Kasumi-1 (cell line): ENCODE measurements at places on chromosomes 13 and 19.

GRCh38 chr13:90084684-90085290 is 1262.7 kb upstream of the MIR17HG start:
- DNase-seq, result no peak

DNA sequence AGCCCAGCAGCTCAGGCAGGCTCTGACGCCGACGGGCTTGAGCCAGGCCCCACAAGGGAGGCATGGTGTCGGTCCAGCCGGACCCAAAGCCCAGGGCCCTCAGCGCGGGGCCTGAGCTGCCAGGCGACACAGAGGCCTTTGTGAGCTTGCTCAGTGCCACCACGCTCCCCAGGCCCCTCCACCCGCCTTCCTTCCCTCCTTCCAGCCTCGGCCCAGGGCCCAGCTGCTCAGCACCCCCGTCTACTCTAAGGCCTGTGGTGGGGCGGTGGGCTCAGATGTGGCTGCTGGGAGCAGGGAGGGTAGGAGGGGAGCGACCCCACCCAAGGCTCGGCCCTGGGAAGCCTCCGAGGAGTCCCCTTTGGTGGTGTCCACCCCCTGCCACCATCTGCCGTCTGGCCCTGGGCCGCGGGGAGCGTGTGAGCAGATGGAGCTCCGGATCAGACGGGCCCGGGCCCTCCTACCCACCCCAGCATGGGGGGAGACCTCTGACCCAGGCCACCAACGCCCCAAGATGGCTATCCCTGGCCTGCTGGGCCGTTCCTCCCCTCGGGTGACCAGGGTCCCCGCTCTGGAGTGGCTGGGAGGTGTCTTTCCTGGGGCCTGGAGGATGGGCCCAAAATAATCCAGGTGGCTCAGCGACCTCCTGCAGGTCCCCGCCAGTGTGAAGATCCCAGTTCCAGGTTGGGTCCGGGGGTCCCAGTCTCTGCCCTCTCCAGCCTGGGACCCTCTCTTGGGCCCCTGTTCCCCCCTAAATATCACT is 7.8 kb downstream of the ZBTB7A start:
- no peak for DNase-seq

GRCh38 chr13:75368167-75368566 is 113.8 kb downstream of the TBC1D4 start:
- DNase-seq, result no peak

DNA sequence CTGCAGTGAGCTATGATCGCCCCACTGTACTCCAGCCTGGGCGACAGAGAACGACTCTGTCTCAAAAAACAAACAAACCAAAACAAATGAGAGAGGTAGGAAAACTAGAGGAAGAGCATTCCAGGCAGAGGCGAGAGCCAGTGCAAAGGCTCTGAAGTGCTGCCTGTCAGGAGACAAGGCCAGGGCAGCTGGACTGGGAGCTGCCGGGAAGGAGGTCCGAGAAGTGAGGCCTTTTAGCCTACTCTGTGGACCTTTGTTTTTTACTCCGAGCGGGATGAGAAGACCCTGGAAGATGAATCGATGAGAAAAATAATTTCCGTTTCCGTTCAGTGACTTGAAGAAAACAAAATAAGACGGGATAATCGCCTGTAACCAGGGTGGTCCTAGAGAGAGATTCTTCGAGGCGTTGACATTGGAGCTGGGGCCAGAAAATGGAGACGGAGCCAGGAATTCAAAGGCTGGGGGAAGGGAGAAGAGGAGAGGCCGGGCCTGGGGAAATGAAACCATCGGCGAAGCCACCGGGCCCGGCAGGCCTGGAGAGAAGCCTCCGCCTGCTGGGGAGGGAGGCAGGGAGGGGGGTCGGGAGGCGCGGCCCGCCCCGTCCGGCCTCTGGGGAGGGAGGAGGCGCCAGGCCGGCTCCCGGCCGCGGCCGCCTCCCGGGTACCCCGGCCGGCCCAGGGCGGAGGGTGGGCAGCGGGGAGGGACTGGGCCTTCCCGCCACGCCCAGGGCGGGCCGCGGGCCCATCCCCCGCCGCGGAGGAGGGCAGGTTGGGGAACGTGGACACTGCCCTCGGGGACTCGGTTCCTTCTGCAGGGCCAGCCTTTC is 7.8 kb upstream of the SERTAD1 start:
- peak; percentile 38 for DNase-seq

GRCh38 chr19:49064768-49065611 is at the start of gene NTF4:
Gene NTF4 (minus strand): TSS chr19:49064818. CDS start chr19:49061997, 2,821 bp downstream.
- no peak for DNase-seq

- no peak for DNase-seq
These were observed 120.7 kb downstream of the ZNF429 start for GRCh38 chr19:21626091-21626490.

GRCh38 chr13:105804561-105805190 is 730.8 kb downstream of the EFNB2 start:
- no peak for DNase-seq

DNA sequence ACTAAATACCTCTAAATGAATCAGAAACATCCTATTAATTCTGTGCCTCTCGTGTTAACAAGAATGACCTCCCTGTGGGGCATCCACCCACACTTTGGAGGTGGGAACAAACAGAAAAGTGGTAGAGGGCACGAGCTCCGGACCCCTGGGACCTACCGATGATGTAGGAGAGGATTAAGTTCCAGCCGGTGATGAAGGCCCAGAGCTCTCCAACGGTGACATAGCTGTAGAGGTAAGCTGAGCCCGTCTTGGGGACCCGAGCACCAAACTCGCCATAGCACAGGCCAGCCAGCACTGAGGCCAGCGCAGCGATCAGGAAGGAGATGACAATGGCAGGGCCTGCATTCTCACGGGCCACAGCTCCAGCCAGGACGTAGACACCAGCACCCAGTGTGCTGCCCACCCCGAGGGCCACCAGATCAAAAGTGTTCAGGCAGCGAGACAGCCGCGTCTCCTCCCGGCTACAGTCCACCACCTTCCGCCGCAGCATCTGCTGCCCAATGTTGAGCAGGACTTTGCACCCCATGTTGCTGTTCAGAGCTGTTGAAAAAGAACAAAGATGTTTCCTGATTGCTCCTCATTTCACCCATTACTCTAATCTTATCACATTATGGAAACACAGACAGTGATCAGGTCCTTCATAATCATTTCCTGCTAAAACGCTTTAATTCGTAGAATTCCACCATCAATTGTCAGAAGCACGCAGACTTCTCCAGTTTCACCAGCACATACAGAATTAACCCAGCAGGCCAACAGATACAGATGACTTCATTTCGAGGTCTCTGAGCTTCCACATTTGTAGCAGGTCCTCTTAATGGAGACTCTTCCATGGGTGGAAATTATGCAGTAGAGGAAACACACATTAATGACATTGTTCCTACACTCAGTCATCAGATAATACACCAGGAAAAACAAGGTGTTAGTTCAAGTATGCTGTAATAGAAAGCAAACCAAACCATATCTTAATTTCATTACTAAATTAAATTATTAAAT is 59.5 kb downstream of the SLC7A1 start:
- DNase-seq, result no peak

- no peak for DNase-seq
These were observed 8.6 kb downstream of the CYTH2 start for GRCh38 chr19:48477698-48478338.

- no peak for DNase-seq
These were observed 1.3 kb upstream of the ARHGAP45 start for GRCh38 chr19:1065606-1066109.

- DNase-seq, result no peak
These were observed 126.0 kb downstream of the FOXO1 start for GRCh38 chr13:40540328-40541044.

- no peak for DNase-seq
These were observed 982 bp downstream of the ZNF780B start for GRCh38 chr19:40055049-40055448.

- peak; percentile 95 for DNase-seq
These were observed 5.0 kb downstream of the CLEC11A start for GRCh38 chr19:50728084-50728737.

DNA sequence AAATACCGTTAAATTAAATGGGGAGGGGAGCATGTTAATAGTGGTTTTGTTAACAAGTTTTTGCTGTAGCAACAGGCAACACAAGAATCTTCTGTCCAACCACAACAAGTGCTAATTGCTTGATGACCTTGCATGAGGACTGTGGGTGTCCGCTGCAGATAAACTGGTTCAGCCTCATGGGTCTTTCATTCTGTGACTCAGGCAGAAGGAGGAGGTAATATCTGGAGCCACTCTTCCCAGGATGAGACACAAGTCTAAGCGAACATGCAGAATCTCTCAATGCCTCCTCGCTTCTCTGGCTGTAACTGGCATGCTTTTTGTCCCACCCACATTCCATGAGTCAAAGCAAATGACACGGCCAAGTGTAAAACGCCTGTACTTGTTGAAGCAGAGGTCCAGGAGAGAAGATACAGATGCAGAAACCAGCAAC is 56.6 kb upstream of the MYO16 start:
- no peak for DNase-seq

- DNase-seq, result peak; percentile 41
These were observed 13.6 kb downstream of the POLR1D start for GRCh38 chr13:27635266-27635665.

- no peak for DNase-seq
These were observed 1053.6 kb upstream of the MIR17HG start for GRCh38 chr13:90293793-90294361.

DNA sequence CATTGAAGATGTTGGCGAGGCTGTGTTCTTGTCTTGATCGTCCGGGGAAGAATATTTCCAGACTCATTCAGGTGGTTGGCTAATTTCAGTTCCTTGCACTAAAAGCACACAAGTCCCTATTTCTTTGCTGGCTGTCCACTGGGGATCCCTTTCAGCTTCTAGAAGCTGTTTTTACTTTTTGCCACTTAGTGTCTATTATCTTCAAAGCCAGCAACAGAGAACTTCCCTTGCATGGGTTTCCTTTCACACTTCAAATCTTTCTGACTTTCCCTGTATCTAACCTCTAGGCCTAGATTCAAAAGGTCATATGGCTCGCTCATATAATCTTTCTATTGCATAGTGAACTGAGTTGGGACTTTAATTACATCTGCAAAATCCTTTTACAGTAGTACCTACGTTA is 215.3 kb upstream of the PCDH9 start:
- DNase-seq, result no peak

- DNase-seq, result no peak
These were observed 4.6 kb downstream of the VWA8 start for GRCh38 chr13:41956272-41956671.

DNA sequence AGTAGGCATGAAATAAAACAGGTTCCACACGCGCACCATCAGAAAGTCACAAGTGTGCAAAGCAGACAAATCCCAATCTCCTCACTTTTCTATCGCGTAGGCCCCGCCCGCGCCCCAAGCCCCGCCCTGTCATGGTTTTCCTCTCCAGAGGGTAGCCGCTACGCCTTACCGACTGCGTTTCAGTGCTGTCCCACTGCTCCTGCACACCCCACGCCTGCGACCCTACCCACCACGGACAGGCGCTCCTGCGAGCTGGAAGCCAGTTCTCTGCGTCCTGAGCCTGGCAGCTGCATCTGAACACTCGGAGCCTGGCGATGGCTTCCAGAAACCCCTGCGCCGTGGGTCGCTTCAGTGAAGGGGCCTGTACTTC is 379 bp upstream of the ZNF470 start:
- DNase-seq, result peak; percentile 17

DNA sequence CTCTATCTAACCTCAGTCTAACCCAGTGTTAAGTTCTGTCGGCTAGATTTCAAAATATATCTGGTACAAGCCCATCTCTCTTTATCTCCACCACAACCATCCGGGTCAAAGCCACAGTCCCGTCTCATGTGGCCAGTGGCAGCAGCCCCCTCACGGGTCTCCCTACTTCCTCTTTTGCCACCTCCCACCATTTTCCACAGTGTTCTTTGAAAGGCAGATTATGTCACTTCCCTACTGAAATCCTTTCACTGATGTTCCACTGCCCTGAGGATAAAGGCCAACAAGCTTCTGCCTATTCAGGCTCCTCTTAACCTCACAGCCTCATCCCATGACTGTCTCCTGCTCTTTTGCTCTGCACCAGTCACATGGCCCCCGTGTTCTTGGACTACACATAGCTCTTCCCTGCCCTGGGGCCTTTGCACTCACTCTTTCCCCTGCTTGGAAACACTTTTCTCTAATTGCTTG is 117.2 kb downstream of the UBL3 start:
- DNase-seq, result peak; percentile 58

- DNase-seq, result no peak
These were observed 7.2 kb upstream of the FCHO1 start for GRCh38 chr19:17743874-17744580.

GRCh38 chr19:49155005-49155819 is at the start of gene HRC:
Gene HRC (minus strand): TSS chr19:49155396. CDS start chr19:49155237, 159 bp downstream.
- no peak for DNase-seq

GRCh38 chr19:8206147-8207087 is 2.8 kb upstream of the CERS4 start:
- no peak for DNase-seq

DNA sequence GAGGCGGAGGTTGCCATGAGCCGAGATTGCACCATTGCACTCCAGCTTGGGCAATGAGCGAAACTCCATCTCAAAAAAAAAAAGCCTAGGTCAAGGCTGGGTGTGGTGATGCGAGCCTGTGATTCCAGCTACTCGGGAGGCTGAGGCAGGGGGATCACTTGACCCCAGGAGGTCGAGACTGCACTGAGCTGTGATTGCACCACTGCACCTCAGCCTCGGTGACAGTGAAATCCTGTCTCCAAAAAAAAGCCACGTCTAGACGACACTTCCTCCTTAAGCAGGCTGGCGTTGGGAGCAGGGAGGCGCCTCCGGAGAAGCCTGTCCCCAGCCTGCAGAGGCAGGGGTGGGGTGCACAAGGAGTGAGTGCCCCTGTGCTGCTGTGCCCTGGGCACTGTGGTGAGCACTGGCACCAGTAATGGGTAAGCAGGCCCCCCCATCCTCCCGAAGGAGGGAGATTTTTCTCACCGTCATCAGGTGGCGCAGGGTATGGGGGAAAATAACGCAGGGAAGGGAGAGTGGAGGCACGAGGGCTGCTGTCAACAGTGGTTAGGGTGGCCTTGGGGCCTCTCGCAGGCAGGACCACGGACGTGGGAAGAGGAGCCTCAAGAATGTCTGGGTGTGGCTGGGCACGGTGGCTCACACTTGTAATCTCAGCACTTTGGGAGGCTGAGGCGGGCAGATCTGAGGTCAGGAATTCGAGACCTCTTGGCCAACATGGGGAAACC is 706 bp downstream of the P2RY11 start:
- DNase-seq, result peak; percentile 53

GRCh38 chr13:34513526-34513925 is 428.5 kb upstream of the NBEA start:
- no peak for DNase-seq

DNA sequence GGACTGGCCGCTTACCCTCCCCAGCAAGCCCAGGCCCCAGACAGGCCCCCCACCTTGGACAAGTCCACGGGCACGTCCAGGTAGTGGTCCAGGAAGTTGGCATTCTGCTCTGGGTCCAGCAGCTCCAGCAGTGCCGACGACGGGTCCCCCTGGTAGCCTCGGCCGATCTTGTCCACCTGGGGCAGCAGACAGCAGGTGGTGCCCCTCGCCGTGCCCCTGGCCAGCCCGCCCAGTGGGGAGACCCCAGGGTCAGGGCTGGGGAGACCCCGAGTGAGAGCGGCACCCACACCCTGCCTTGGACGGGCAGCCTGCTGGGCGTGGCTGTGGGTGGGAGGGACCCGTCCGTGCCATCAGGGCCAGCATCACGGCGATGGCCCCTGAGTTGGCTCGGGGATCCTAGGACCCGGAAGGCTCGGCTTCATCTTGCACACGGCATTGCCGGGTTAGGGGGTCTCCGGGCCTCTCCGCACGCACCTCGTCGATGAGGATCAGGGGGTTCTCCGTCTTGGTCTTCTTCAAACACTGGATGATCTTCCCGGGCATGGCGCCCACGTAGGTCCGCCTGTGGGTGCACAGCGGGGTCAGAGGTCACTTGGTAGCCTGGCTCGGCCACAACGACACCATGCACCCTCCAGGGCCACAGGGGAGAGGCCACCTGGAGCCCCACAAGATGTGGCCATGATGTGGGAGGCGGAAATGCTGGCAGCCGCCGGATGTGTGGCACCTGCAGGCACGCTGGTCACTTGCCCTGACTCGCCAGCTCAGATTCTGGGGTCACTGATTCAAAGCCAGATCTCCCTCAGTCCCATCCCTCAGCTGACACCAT is 6.3 kb downstream of the RPL36 start:
- no peak for DNase-seq
